Mucosa of descending colon (tissue), 3 donors: ENCODE measurements at places on chromosomes 2 and 18. TPM values are rescaled to one million over a fixed set of nuclear protein-coding genes. Genes with fewer than 3 reads are reported as not detected.

The OSBPL6 gene
- total RNA-seq = 2.7 TPM

The PARD6G gene
- total RNA-seq = 2.0 TPM

The WDR75 gene
- 28.4 TPM for total RNA-seq

The PTCD3 gene
- total RNA-seq = 90.4 TPM

The RAMP1 gene
- total RNA-seq = 154 TPM

The MAL gene
- total RNA-seq = 1.4 TPM

The ELP2 gene
- total RNA-seq = 55.4 TPM

The IL36A gene
- not detected for total RNA-seq

The STAT4 gene
- total RNA-seq = 3.6 TPM

The PRSS56 gene
- total RNA-seq = not detected
